WERI-Rb-1 (cell line): ENCODE measurements at places on chromosomes 11 and 22.

- DNase-seq, result no peak
These were observed 1.2 kb upstream of the SLN start for GRCh38 chr11:107713009-107713408.

GRCh38 chr11:117523680-117524079, 196.0 kb downstream of the CEP164 start:
- no peak for DNase-seq

- no peak for DNase-seq
These were observed 20.0 kb downstream of the MTFP1 start for GRCh38 chr22:30445438-30446145.

DNA sequence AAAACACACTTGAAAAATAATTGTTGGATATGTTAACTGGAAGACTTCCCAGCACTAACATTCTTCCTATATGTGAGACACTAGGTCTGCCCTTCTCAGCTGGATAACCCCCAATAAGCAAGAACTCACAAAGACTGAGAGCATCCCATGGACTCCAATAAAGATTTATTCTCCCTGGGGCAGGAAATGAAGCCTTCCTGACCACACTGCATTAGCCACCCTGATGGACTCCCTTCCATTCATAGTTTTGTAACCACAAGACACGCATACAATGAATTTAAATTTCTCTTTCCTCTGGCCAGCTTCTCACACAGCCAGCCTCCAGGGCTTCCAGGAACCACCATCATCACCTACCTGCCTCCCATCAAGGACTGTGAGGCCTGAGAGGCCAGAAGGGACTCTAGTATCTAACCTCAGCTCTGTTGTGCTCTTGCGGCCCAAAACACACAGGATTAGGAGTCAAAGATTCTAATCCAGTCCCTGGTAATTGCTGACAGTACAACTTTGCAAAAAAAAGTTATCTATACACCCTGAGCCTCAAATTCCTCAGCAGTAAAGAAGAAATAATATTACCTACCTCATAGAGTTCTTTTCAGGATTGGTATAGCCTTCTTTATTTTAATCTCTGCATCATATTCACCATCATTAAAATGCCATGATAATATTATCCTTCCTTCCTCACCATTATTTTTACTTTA, 45.6 kb upstream of the GDPD4 start:
- DNase-seq, result no peak

- peak; percentile 31 for DNase-seq
These were observed 10.4 kb downstream of the MYRF start for GRCh38 chr11:61762798-61763197.

DNA sequence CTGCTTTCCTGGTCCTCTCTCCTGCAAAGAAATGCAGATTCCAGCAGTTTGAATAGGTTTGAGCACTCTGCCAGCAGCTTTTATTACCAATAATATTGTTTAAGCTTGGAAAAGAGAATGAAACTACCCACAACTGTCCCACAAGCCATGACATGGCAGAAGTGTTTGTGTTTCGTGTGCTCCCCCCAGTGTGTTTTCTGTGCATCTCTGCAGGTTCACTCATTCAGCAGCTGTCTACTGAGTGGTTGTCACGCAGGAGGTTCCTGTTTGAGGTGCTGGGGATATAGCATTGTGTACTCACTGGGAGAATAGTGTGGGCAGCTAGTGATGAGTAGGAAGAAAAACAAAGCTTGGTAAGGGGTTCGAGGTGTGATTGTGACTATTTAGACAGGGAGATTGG, 55.3 kb upstream of the SUSD2 start:
- no peak for DNase-seq

DNA sequence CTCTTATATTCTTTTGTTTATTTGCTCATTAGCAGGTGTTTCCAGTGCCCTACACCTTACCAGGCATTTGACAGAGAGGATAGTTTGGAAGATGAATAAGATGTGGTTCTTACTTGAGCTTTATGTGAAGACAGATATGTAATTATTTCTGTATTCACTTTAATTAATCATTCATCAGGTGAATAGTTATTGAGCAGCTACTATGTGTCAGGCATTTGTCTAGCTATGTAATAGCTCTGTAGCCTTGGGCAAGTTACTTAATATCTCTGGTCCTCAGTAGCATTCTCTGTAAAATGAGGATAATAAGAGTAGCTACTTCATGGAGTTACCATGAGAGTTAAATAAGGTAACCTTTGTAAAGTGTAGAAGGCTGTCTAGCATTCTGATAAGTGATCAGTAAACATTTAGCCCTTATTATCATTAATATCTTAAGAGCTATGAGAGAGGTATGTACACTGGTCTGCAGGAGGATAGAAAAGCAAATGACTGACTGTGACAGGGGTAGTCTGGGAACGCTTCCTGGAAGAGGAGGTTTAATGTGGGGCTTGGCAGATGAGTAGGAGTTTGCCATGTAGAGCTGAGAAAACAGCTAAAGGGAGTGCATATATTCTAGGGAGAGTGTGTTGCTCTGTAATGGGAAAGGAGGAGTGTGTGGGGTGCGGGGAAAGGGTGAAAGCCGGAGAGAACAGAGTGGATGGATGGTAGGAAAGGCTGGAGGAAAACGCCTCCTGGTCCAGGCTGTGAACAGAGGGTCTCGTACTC, 56.1 kb downstream of the MICAL2 start:
- no peak for DNase-seq

- DNase-seq, result no peak
These were observed 3.8 kb downstream of the DGCR2 start for GRCh38 chr22:19118329-19118880.

- DNase-seq, result no peak
These were observed 305.8 kb downstream of the TTC28 start for GRCh38 chr22:28373831-28374230.

- peak; percentile 96 for DNase-seq
These were observed 8.5 kb downstream of the TIMP3 start for GRCh38 chr22:32809786-32810554.
